ENCODE measurements at places on chromosomes 4 and X.

DNA sequence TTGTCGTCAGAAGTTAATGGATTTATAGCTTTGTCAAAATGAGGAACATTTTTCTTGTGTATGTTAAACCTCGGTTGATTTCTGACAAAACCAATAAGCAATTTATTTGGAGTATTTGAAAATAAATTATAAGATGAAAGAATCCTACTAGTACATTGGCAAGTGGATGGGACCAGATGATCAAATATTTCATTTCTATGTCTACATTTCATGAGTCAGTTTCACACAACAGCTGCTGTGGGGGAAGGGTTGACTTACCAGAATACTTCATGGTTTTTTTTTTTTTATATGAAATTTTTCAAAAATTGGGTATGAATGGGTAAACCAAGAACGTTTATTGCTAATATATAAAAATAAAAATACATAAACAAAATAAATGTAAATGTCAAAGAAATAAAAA, 39.4 kb downstream of the RAPGEF2 start:
- no peak for DNase-seq

DNA sequence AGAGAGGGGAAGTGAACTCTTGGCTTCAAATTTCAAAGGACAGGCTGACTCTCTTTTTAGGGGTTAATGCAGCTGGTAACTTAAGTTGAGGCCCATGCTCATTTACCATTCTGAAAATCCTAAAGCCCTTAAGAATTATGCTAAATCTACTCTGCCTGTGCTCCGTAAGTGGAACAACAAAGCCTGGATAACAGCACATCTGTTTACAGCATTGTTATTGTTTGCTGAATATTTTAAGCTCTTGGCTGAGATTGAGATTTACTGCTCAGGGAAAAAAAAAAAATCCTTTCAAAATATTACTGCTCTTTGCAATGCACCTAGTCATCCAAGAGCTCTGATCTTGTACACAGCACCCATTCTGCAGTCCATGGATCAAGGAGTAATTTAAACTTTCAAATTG, 17.7 kb downstream of the PPP3CA start:
- DNase-seq: no peak

GRCh38 chr4:532588-533317, 33.7 kb downstream of the PIGG start:
- DNase-seq: no peak

DNA sequence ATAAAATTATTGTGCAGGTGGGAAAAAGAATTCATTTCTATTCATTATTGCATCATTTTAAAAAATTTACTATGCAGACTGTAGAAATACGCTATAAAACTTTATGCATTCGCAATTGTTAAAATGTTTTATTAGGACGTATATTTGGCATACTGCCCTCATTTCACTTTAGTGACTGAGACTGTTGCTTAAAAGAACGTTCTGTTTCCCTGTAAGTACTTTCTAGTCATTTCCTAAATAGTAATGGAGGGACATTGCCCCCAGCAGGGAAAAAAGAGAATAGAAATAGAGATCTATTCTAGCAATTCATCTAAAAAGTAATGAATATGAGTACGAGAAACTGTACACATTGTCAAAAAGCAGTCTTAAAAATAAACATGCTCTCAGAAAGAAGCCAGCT, 1295.8 kb upstream of the TENM3 start:
- no peak for DNase-seq

GRCh38 chr4:169682372-169683047, 62.1 kb downstream of the CLCN3 start:
- DNase-seq: no peak

DNA sequence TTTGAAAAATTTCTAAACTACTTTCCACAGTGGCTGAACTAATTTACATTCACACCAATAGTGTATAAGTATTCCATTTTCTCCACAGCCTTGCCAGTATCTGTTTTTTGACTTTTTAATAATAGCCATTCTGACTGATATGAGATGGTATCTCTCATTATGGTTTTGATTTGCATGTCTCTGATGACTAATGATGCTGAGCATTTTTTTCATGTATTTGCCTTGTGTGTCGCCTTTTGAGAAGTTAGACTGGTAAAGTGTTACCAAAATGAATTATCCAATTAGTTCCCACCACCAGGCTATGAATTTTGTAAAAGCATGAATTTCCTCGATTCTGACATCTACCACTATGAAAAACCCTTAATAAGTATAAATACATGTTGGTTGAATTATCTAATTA, 242.2 kb upstream of the GK2 start:
- DNase-seq: no peak

GRCh38 chrX:134459683-134460004, 321 bp upstream of the HPRT1 start:
- no peak for DNase-seq

- no peak for DNase-seq
Observed at GRCh38 chr4:111283066-111283677, 660.3 kb upstream of the PITX2 start.

- DNase-seq: no peak
Observed at GRCh38 chr4:24751926-24752539, 43.3 kb upstream of the SOD3 start.

- no peak for DNase-seq
Observed at GRCh38 chr4:143347484-143348111, 10.9 kb downstream of the GAB1 start.

DNA sequence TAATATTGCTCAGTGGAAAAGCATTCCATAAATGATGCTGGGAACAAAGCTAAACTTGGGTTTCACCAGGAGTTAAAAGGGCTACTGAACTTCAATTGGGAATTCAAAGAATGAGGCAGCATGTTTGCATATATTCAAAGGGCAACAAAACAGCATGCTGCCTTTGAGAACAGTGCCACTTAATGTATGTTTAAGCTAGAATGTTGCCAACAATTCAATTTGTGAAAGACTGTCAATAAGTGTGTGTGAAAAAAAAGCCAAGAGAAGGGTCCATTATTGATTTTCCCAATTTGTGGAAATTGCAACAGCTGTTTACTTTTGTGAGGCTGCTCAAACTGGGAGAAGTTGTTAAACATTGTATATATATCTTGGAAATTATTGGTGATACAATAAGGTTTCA, 701.9 kb upstream of the ACTRT1 start:
- no peak for DNase-seq

GRCh38 chr4:9845791-9846493, 64.5 kb downstream of the DRD5 start:
- DNase-seq: no peak

- DNase-seq: no peak
Observed at GRCh38 chr4:66777097-66777496, 768.2 kb downstream of the CENPC start.

GRCh38 chrX:151570561-151570960, 7.1 kb downstream of the PASD1 start:
- no peak for DNase-seq

GRCh38 chr4:96093057-96093456, 253.2 kb downstream of the PDHA2 start:
- DNase-seq: no peak

DNA sequence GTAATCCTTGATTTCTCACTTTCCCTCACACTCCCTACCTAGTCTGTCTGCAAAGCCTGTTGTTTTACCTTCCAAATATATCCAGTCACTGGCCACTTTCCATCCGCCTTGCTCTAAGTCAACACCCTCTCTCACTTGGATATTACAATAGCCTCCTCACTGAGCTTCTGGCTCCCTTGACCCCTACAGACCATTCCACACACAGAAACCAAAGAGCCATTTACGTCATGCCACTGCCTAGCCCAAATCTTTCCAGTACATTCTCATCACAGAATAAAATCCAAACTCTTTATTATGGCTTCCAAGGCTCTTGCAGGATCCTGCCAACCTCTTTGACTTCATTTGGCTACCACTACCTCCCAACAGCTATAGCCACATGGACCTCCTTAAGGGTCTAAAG, 25.7 kb upstream of the ARHGEF9 start:
- DNase-seq: no peak

DNA sequence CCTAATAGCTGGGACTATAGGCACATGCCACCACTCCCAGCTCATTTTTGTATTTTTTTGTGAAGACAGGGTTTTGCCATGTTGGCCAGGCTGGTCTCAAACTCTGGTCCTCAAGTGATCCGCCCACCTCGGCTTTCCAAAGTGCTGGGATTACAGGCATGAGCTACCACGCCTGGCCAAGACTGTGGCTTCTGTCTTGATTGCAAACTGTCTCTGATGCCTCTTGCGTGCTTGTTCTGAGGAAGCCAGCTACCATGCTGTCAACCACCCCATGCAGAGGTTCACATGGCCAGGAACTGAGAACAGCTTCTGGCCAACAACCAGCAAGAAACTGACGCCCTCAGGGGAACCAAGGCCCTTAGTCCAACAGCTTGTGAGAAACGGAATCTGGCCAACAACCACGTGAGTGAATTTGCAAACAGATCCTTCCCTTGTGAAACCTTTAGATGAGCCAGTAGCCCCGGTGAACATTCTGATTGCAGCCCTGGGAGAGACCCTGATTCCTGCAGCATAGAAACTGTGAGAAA, 71.2 kb downstream of the SUPT20HL2 start:
- DNase-seq: no peak

- no peak for DNase-seq
Observed at GRCh38 chr4:13413729-13414437, 70.3 kb downstream of the RAB28 start.
